Immature natural killer cell (primary cell): ENCODE measurements at places on chromosomes 6 and 20. TPM values are rescaled to one million over a fixed set of nuclear protein-coding genes. Genes with fewer than 3 reads are reported as not detected.

Gene GRM1
- not detected for polyA plus RNA-seq

Gene FOXQ1
- polyA plus RNA-seq, result not detected

Gene CDSN
- not detected for polyA plus RNA-seq

- DNase-seq, result no peak
Observed at GRCh38 chr6:87738744-87739143, 36.7 kb upstream of the AKIRIN2 start.

GRCh38 chr6:49787176-49787575, at the start of gene PGK2:
PGK2 (minus strand) TSS chr6:49787285; CDS start chr6:49787187, 98 bp downstream.
- no peak for DNase-seq

DNA sequence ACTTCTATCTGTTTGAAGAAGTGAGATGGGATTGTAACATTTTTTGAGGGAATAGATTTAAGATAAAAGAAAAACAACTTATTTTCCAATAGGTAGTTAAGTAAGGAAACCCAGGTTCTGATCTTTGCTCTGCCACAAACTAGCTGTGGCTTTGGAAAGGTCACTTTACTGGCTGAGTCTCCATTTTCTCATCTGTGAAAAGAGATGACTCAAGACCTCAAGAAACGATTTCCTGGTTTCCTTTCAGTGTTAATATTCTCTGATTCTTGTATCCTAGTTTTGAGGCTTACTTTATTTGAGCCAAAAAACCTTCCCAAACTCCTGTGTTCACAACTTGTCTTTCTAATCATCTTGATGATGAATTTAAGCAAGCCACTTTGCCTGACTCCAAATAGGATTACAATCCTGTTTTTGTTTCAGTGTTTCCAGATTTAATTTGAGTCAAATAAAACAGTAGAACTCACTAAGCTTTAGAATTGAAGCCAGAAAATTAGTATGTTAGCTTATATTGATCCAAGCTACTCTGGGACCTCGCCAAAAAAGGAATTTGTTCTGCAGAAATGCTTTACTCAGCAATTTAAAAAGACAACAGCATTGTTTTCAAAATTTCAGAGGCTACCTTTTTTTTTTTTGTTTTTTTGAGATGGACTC, 51.1 kb downstream of the ENPP1 start:
- no peak for DNase-seq

- DNase-seq, result no peak
Observed at GRCh38 chr6:79650950-79651349, 19.8 kb downstream of the SH3BGRL2 start.

DNA sequence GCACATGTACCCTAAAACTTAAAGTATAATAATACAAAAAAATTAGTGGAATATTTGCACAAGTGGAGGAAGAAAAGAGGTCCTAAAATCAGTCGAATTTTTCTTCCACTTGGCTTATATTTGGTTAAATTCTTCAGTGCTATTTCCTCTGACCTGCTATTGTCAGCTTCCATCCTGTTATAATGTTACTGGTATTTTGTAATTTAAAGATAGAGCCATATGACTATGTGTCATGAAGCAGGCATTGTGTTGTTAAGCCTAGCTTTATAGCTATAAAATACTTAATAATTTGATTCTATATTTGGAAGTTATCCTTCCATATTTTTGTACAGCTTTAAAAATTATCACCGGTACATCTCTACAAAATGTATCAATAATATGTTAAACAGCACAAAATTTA, 455.9 kb upstream of the MARCKS start:
- DNase-seq, result no peak

DNA sequence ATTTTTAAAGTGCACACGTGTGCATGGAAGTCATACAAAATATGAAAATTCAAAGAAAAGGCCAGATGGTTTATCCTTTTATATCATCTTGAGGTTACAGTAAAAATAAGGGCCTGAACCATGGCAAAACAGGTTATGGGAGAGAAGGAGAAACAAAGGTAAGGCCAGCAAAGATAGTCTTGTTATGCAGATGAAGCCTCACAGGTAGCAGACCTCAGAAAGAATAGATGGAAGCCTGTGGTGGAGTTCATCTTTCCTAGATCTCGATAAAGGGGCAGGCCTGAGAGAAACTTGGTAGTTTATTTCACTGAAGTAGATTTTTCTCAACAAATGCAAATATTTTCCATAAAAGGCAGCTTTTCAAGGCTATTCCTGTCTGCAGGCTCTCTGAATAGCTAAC, 693.8 kb downstream of the KHDRBS2 start:
- DNase-seq, result no peak

DNA sequence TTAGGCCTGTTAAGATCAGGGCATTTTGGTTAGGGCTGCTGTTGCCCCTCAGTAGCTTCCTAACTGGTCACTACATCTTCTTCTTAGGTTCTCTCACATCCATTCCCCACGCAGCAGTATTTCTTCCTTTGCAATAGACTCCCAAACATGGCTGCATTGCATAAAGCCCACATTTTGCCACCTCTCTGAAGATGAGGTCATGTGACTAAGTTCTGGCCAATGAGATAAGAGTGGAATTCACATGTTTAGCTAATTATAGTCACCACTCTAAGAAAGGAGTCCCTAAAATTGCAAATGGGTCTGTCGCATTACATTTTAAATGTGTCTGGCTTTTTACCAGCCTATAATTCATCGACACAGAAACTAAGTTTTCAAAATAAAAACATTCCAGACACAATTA, 9.3 kb upstream of the DOK5 start:
- DNase-seq, result no peak

- DNase-seq, result no peak
Observed at GRCh38 chr20:9059931-9060330, 9.0 kb upstream of the PLCB4 start.

- no peak for DNase-seq
Observed at GRCh38 chr20:60921022-60921622, 330.9 kb upstream of the CDH4 start.
